ENCODE measurements at places on chromosomes 7 and 10. TPM values are rescaled to one million over a fixed set of nuclear protein-coding genes. Genes with fewer than 3 reads are reported as not detected.

GRCh38 chr10:106830006-106830405 is 334.5 kb downstream of the SORCS1 start:
- no peaks in the 10 kb centered on the region for H3K36me3 ChIP-seq
- DNase-seq: no peak
- H3K27me3 ChIP-seq: no peaks in the 10 kb centered on the region
- H3K4me1 ChIP-seq: no peaks in the 10 kb centered on the region

DNA sequence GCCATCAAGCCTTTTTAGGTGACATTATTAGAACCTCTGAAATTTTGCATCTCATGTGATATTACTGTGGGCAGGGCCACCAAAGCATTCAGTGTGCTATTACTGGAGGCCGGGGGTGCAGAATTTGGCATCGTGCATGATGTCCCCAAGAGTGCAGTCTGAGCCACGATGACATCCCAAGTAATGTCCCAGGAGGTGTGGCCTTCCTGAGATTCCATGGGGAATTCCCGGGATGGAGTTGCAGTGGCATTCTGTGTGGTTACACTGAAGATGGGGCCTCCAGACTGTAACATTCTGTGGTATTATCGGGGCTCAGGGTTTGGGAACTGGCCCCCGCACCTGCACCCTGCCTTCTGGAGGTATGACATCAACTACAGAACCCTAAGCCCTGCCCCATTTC is 9.1 kb downstream of the LDB3 start:
- no peak overlapping the region for H3K4me3 ChIP-seq
- H3K4me1 ChIP-seq: peaks cover 34% of the 10 kb centered on the region
- H3K36me3 ChIP-seq: peaks cover 6% of the 10 kb centered on the region

DNA sequence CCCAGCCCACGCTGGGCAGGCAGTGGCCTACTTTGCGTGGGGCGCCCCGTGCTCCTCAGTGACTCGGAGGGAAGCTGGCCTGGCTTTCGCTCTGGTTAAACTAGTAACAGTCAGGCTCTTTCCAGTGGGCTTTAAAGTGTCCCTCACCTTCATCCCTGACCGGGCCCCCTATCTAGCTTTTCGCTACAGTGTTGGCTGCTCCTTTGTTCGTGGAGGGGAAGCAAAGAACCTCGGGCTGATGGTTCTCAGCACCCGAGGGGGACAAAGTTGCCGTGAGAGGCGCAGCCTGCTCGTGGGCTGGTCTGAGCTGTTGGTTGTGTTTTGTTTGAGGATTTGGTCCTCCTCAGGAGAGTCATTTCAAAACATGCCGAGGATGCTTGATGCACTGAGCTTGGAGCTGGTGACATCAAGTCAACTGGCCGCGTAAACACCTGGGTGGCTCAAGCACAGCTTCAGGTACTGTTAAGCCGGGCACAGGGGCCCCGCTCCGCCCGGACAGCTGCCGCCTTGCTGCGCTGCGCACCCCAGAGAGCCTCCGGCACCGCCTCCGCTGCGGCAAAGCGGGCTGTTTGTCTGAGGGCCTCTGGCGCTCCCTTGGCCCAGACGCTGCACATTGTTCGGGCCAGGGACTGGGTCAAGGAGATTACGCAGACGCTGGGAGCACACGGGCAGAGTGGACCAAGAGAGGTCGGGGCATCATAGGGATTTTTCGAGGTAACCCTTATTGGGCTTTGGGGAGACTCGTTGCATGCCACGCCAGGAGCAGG is 1.6 kb downstream of the DLX6 start:
- H3K27ac ChIP-seq: no peak overlapping the region
- no peak for DNase-seq
- no peak overlapping the region for H3K4me3 ChIP-seq
- H3K4me1 ChIP-seq: peaks cover 34% of the 10 kb centered on the region

GRCh38 chr7:38822549-38822948 is 86.4 kb downstream of the VPS41 start:
- H3K4me3 ChIP-seq: no peak overlapping the region
- DNase-seq: no peak
- H3K4me1 ChIP-seq: no peaks in the 10 kb centered on the region

DNA sequence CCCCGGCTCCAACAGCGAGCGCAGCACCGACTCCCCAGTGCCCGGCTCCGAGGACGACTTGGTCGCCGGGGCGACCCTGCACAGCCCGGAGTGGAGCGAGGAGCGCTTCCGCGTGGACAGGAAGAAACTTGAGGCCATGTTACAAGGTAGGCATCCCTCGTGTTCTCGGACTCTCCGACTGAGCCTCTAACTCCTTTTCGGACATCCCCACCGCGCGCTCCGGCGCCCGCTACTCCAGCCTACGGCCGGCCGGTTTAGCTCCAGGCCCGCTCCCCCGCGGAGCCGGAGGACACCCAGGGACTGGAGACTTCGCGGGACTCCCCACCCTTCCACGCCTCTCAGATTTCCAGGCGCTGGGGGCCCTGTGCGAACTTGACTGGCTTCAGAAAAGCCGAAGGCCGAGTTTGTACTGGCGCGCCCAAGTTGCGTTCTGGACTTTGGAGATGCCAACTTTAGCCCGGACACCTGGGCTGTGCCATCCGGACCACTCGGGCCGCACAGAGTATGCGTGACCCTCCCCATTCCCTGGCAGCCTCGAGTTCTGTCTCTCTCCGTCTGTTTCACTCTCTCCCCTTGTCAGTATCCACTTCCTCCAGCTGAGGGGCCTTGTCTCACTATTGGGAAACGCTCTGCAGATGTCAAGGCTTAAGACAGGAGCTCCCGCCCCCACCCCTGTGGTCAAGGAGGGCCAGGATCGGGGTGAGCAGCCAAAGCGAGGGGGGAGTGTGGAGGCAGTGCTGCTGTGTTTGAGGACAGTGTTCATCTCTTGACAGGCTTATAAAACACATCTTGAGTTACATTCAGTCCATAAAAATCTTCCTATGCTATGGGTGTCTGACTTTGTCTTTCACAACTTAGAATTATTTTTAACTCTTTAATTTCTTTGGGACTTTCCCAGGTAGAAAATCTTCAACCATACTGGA is 777 bp downstream of the BICC1 start:
- peak overlapping the region; percentile 86 for H3K27ac ChIP-seq
- peak overlapping the region; percentile 77 for H3K4me3 ChIP-seq
- no peaks in the 10 kb centered on the region for H3K27me3 ChIP-seq
- peaks cover 16% of the 10 kb centered on the region for H3K4me1 ChIP-seq
- H3K36me3 ChIP-seq: no peaks in the 10 kb centered on the region

DNA sequence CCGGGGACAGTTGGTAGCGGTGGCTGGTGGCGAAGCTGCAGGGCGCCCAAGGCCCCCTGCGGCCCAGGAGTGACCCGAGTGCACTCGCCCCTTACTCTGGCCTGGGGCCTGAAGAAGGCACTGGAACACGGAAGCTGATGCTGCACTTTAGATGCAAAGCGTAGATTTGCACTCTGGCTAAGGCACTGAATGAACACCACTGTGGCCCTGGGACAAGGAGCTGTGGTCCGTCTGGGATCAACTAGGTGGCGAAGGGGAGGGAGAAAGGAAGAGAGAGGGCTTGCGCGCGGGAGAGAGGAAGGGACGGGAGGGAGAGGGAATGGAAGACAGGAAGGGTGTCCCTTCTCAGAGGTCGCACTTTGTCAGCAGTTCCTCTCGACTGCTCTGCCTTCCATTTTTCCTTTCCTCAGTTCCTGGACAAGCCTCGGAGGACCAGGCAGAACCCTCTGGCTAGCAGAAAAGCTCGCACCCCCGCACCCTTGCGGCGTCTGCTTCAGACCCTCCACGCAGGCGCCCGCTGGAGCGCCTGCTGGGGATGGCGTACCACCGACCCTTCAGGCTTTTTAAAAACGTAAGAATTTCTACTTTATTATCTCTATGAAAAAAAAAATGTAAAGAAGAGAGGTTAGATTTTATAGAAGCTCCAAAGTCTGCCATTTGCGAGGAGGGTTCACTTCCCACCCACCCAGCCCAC is 1.2 kb downstream of the FERD3L start:
- no peak overlapping the region for H3K27ac ChIP-seq
- peaks cover 26% of the 10 kb centered on the region for H3K4me1 ChIP-seq
- H3K36me3 ChIP-seq: no peaks in the 10 kb centered on the region
- no peak for DNase-seq

GRCh38 chr10:133229265-133230043 is 563 bp upstream of the UTF1 start:
- H3K4me3 ChIP-seq: no peak overlapping the region
- no peak overlapping the region for H3K27ac ChIP-seq
- peaks cover 28% of the 10 kb centered on the region for H3K36me3 ChIP-seq

GRCh38 chr7:96920713-96921112 is 84.6 kb upstream of the DLX6 start:
- no peaks in the 10 kb centered on the region for H3K27me3 ChIP-seq
- no peak overlapping the region for H3K4me3 ChIP-seq
- H3K27ac ChIP-seq: no peak overlapping the region
- DNase-seq: no peak
- H3K4me1 ChIP-seq: no peaks in the 10 kb centered on the region

DNA sequence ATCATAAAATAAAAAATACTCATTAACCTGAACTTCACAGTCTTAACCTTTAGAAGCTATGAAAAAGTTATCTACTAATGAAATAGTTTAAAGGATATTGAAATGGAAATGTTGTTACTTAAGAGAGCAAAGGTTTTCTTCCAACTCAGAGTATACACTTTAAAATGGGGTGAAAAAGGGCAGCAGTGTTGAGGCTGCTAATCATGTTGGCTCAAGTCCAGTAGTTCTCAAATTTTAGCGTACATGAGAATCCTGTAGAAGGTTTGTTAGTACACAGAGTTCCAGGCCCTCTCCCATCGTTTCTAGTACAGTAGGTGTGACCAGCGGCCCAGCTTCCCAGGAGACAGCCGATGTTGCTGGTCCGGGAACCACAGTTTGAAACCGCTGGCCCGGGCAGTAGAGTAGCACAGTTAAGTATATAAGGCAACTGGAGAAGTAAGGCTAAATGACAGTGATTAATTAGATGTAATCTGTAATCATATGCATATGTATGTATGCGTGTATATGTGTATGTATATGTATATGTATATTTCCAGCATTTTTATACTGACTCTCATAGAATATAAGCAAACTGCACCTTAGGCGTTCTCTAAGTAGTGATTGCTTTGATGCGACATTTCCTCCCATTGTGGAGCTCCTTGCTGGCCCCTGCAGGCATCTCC is 147.2 kb upstream of the PRR15 start:
- no peak overlapping the region for H3K27ac ChIP-seq
- no peak for DNase-seq
- no peaks in the 10 kb centered on the region for H3K4me1 ChIP-seq
- no peaks in the 10 kb centered on the region for H3K36me3 ChIP-seq

- H3K36me3 ChIP-seq: no peaks in the 10 kb centered on the region
- H3K4me3 ChIP-seq: no peak overlapping the region
- peaks cover 4% of the 10 kb centered on the region for H3K4me1 ChIP-seq
- H3K27ac ChIP-seq: no peak overlapping the region
Measured at GRCh38 chr7:156659961-156660360, 19.4 kb downstream of the RNF32 start.

DNA sequence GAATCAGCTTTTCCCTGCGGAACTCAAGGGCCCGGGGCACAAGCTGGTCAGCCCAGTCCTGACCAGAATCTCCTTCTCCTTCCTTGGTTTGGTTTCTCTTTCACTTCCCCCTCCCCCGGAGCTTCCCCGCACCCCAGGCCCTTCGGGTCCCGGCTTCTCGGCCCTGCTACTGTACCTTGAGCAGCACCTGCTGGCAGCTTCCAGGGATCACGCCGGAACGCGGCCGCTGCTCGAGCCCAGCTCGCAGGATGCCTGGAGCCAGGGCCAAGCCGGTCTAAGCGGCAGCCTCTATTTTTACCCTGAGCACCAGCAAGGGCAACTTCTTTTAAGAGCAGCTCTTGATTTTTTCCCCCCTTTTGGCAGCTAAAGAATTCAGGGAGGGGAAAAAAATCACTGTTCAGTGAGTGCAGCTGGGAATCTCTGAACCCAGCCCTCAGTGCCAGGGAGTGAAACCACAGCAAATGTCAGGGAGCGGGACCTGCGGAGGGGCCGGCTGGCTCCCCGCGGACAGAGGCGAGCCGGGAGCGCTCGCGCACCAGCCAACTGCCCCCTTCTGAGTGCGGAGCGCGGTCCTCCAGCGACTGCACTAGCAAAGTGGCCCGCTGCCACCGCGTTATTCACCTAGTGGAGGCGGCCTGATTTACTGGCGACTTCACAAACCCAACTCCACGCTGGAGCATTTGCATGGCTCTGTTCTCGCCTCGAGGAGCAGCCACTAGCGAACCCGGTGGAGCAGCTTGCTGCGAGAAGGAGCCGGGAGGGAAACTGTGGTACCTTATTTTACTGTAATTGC is 2.4 kb upstream of the INHBA start:
- peak overlapping the region; percentile 57 for H3K27ac ChIP-seq
- no peaks in the 10 kb centered on the region for H3K36me3 ChIP-seq
- peak; percentile 55 for DNase-seq
- peak overlapping the region; percentile 52 for H3K4me3 ChIP-seq

The SPOCK2 gene
- total RNA-seq: 79.7 TPM

The ZNF25 gene
- total RNA-seq: 29.0 TPM

The TNS3 gene
- total RNA-seq: 58.6 TPM

The ABCC2 gene
- total RNA-seq: 0.66 TPM
